ENCODE measurements at places on chromosomes 2 and 18.

DNA sequence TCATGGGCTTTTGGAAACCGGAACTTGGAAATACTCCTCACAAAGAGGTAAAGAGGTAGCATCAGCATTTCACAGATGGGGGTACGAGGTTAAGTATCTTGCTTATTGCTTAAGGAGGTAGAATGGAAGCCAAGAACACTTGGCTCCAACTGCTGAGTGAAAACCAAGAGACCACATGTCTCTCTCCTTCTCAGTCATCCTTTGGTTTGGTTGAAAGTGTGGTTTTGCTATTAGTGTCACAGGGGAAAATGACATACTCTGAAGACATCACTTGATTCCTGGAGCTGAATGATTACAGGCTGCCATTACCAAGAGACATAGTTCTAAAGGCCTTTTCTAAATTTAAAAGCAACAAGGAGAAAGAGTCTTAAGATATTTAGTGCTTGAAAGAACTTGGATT, 41.5 kb downstream of the ANTXR1 start:
- DNase-seq = no peak

DNA sequence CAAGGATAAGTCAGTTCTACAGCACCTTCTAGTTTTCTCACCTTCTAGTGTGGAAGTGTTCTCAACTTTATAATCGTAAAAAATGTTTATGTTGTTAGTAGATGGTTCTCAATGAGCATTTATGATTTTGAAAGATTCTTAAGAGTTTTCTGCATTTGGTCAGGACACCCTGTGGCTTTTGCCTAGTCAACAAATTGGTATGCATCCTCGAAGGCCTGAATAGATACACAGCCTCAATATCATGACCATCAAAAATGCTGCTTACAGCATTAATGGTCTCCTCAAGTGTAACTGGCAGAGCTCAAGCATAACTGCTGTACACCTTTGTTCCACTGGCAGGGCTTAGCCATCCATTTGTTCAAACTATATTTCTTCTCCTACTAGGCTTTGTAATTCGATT, 96.7 kb downstream of the CRACDL start:
- DNase-seq = no peak

- DNase-seq = no peak
Measured at GRCh38 chr18:75529394-75529793, 101.9 kb upstream of the SMIM21 start.

GRCh38 chr2:46841621-46842020, 74.0 kb downstream of the MCFD2 start:
- DNase-seq = no peak

DNA sequence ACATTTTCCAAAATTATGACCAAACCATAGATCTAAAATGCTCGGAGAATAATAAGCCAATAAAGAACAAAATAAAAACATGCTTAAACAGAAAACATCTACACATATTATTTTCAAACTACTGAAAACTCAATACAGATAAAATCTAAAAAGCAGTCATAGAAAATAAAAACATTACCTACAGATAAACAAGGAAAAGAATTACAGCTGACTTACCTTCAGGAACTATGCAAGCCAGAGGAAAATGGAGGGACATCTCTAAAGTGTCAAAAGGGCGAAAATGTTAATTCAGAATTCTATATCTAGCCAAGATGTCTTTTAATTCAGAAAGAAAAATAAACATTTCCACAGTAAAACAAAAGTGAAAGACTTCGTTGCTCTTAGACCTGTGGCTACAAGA, 112.9 kb upstream of the GYPC start:
- no peak for DNase-seq

DNA sequence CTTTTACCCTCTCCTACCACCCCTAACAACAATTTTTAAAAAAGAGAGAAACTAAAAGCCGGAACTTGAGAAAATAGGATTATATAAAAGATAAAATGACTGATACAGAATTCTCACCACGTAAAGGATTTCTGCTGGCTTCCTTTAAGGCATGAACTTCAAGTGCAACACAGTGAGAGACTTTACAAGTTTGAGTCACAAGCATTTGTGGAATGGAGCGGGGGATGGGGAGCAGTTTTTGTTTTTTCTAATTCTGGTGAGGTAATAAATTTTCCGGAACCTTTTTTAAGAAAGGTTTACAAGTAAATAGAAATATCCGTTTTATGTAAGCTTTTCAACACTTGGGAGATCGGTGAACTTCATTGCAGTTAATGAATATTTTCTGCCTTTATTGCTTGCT, 1.8 kb upstream of the CDH2 start:
- no peak for DNase-seq

GRCh38 chr2:20424300-20425290, 22.3 kb upstream of the RHOB start:
- DNase-seq = no peak

All from cortex of kidney (tissue), 1 donor.